ENCODE measurements at places on chromosomes 4 and X.

GRCh38 chrX:38618180-38618579 is 56.8 kb downstream of the TSPAN7 start:
- DNase-seq, result no peak

GRCh38 chrX:54560411-54560810 is 30.4 kb downstream of the GNL3L start:
- no peak for DNase-seq

DNA sequence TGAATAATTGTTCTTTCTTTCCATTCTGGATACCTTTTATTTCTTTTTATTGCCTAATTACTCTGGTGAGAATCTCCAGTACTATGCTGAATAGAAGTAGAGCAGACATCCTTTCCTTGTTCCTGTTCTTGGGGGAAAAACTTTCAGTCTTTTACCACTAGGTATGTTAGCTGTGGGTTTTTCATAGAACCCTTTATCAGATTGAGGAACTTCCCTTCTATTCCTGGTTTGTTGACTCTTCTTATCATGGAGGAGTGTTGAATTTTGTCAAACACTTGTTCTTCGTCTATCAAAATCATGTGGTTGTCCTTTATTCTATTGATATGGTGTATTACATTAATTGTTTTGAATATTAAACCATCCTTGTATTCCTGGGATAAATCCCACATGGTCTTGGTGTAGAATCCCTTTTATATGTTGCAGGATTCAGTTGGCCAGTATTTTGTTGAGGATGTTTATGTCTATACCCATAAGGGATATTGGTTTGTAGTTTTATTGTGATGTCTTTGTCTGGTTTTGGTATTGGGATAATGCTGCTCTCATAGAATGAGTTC is 23.6 kb downstream of the SH3BP2 start:
- DNase-seq, result no peak

- DNase-seq, result no peak
These were observed 53.1 kb downstream of the CHRNA9 start for GRCh38 chr4:40388239-40388638.

DNA sequence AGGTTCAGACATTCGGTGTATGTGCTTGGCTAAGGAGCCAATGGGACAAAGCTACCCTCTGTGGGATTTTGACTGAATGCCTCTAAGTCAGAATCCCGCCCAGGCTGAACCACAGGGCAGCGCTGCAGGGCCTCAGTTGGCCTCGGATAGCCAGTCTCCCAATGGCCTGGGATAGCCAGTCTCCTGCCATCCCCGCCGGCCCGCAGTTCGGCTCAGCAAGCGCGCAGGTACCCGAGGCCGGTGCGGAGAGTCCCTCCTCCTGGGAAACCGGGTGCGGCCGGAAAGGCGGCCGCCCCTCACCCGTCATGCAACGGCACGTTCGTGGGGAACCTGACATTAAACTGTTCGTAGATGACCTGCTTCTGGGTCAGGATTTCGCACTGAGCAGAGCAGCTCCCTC is 16.1 kb downstream of the PPEF2 start:
- DNase-seq, result no peak

DNA sequence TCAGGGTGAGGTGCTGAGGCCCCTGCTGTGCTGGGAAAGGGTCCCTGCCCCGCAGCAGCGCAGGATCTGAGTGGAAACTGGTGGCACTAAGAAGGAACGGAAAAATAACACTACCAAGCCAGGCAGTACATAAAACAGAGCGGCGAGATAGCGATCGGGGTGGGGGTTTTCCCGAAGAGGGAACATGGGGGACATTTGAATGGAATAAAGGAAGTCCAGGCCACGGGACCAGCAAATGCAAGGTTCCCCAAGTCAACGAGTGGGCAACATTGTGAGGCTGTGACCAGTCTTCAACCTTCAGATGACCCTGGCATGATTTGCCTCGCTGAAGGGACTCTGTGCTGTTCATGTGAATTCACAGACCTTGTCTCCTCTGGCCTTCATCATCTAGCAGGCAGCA is 13.7 kb downstream of the MSX1 start:
- no peak for DNase-seq

DNA sequence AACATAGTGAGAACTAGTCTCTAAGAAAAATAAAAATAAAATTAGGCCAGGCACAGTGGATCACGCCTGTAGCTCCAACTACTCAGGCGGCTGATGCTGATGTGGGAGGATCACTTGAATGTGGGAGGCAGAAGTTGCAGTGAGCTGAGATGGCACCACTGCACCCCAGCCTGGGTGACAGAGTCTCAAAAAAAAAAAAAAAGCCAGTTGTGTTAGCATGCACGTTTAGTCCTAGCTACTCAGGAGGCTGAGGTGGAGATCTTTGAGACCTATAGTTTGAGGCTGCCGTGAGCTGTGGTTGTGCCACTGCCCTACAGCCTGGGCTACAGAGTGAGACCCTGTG is 2.5 kb downstream of the DCK start:
- peak; percentile 45 for DNase-seq

DNA sequence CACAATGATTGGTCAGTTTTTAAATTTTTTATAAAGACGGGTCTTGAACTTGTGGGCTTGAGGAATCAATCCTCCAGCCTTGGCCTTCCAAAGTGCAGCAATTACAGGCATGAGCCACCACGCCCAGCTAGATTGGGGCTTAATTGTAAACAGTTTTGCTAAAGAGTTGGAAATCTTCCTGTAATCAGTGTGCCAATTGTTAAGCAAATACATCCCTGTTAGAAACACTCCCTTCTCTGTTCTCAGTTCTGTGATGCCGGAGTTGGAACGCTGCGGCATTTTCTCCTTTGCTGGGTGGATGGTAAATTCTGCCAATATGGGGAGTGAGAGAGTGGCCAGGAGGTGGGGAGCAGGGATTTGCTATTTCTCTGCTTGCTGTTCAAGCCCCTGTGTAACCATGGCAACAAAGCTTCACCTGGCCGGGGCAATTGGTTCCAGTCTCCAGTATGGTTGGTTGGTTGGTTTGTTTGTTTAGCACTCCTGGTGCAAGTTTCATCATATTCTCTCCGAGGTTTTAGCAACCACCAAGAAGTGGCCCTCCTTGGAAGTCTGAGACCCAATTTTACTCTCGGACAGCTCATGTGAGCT is 3.0 kb upstream of the SPATA4 start:
- DNase-seq, result no peak

GRCh38 chr4:139501117-139501516 is 47.2 kb downstream of the RAB33B start:
- no peak for DNase-seq

GRCh38 chr4:77007358-77008230 is 58.0 kb downstream of the SEPTIN11 start:
- DNase-seq, result no peak

- no peak for DNase-seq
These were observed 200.6 kb upstream of the FTHL17 start for GRCh38 chrX:31272472-31272775.

DNA sequence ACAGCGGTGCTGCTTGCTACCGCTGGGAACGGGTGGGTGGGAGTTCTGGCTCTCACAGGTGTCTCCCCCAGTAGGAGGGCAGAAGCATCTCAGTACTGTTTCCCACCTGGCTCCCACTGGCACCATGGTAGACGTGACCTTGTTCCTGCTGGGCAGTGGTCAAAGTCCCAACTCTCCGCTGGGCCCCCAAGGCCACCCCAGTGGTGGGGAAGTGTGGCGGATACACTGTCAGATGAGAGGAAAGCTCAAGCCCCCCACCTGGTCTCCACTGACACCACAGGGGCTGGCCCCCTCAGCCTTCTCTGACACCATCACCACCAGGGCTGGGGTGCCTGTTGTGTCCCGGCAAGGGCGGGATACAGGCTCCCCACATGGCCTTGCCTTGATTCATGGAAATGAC is 24.6 kb downstream of the LETM1 start:
- no peak for DNase-seq

DNA sequence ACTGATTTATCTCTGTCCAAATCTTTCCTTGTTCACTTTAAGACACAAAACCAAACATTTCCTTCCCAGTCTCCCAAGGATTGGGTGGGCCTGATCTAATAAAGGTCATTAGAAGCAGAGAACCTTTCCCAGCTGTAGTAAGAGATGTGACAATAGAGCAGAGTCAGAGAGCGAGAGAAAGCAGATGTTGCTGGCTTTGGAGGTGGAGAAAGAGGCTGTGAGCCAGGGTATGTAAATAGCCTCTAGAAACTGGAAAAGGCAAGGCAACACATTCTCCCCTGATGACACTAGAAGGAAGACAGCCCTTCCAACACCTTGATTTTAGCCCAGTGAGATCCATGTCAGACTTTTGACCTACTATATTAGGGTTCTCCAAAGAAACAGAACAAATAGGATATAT is 337.5 kb upstream of the CASK start:
- DNase-seq, result no peak

- no peak for DNase-seq
These were observed 248.9 kb downstream of the BCOR start for GRCh38 chrX:39848900-39849299.

- DNase-seq, result no peak
These were observed 52.4 kb upstream of the IL21 start for GRCh38 chr4:122673252-122673651.

DNA sequence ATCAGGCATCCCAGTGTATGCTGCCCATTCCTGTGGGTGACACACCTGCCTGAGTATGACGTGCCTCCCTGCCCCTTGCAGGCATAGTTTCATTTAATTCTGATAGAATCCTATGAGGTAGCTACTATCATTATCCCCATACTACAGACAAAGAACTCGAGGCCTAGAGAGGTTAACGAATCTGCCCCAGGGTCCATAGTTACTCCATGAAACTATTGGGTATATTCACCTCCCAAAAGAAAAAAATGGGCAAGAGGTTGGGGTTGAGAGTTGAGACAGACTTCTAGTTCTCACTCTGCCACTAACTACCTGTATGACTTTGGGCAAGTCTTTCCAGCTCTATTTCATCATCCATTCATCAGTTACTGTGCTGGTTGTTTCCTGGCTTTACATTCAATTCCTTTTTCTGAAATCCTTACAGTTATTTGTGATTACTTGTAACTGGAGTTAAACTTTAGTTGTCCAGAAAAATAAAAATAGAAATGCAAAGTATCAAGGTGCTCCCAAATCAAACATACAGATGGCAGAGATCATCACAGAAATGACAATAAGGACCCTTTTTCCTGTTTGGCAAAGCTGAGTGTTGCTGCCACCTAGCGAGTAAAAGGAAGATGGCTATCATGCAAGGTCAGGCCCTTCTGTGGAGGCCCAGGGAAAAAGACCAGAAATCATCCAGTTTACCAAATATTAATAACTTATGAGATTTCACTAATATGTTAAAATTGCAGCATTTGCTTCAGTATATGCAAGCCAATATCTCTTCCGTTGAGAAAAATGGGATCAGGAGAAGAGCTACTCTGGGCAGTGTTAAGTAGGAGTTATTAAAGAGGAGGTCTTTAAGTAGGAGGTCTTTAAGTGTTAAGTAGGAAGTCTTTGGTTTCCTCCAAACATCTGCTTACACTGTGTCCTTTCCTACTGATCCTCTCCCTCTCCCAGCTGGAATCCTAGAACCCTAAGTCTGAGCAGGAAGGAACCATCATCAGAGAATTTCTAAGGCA is 17.1 kb upstream of the MAP7D3 start:
- DNase-seq, result peak; percentile 64

DNA sequence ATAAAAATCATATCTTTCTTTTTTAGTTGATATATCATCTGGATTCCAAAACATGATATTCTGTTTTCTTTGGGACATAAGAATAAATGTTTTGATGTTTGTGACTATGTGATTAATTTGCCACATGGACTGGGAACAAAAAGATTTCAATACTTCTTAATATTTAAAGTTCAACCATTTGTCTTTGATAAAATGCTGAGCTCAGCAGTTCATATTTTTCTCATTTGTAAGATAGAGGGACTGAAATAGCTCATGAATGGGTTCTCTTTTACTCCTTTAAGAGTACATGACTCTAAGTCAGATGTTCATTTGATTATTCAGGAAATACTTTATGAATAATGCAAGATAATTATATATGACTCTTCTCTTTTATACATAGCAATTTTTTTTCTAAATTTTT is 205.9 kb upstream of the FAM47A start:
- DNase-seq, result no peak

DNA sequence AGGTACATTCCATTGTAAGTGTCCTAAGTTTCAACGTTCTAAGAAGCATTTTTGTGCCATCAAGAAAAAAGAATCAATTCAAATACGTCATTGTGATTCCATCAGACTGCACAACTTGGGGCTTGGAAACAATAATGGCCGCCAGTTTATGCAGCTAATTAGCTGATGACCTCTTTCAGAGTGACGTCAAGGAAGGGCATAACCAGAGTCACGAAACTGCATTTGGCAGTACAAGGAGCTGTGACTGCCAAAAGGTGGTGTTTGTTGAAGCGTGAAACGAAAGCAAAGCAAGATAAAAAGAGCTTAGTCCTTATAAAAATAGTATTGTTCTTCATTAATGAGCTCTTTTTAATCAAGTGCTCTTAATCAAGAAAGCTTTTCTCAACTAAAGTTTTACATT is 81.1 kb upstream of the SH3RF1 start:
- DNase-seq, result no peak

DNA sequence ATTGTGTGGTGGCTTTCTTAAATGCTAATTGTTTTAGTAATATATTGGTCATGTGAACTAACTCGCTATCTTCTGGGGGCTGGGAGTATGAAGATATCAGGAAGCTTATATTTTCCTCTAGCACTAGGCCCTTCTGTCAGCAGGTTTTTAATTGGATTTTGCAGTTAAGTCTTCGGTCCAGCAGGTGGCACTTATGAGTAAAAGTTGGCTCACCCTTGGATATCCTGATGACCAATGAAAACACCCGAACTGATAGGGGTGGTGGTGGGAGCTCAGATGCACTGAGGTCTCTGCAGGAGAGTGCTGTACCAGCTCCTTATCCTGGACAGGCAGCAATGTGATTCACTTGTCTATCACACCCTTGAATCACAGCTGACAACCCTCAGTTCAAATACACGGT is 1365.8 kb upstream of the DIAPH2 start:
- no peak for DNase-seq

- peak; percentile 41 for DNase-seq
These were observed 2.0 kb upstream of the ATRX start for GRCh38 chrX:77788050-77788449.

GRCh38 chr4:172040766-172041165 is 227.6 kb downstream of the GALNTL6 start:
- DNase-seq, result no peak

GRCh38 chrX:68677998-68678397 is 30.5 kb downstream of the STARD8 start:
- no peak for DNase-seq

- no peak for DNase-seq
These were observed 11.3 kb upstream of the LONRF3 start for GRCh38 chrX:118963159-118963558.

Measured in activated CD8-positive, alpha-beta T cell treated with anti-CD3 and anti-CD28 coated beads, Interleukin-2, amount 10 ng/mL, durations not matched to agents 7 days and 5 days (primary cell).